ENCODE measurements at places on chromosomes 12 and 14.

DNA sequence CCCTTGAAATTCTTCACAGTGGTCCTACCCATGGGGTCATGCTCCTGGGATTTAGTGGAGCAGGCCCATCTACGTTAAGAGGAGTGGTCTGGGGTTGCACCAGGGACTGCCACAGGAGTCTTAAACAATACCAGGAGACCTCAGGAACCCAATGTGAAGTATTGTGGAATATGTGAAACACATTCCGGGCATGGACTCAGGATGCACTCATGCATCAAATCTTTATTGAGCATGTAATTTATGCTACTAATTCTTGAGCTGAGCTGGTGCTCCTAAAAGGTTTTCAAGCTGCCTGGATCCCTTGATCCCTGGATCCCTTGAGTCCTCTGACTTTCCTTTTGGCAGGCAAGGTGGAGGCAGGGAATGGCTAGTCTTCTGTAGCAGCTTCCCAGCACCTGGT is 8.8 kb downstream of the SERPINA10 start:
- no peak for DNase-seq

DNA sequence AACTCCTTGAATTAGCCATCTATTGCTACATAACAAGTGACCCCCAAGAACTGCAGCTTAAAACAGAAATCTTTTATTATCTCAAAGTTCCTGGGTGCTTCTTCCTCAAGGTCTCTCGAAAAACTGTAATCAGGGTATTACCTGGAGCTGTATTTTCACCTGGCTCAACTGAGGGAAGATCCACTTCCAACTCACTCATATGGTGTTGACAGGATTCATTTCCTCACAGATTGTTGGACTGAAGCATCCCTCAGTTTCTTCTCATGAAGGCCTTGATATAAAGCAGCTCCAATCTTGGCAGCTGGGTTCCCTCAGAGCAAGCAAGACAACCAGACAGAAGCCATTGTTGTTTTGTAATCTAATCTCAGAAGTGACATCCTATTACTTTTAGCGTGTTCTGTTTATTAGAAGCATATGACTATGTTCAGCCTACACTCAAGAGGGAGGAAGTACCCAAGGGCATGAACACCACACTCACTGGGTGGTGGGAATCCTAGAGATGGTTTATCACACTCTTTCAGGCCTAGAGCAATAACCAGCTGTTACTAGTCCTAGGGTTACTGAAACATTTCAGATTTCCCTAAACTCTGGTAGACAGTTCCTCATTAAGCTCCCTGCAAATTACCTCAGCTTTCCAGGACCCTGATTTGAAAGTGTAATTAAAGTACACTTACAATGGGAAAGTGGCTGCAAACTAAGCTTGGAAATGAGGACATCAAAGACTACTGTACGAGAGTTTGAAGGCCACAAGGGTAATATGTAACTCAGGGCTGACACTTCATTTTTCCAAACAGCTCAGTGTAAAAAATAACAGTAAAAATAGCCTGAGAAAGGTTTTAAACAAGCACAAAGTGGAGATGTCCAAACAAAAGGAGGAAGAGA is 222.2 kb downstream of the SEC23A start:
- no peak for DNase-seq

GRCh38 chr14:104536942-104537612 is 42.5 kb upstream of the C14orf180 start:
- DNase-seq = no peak

- no peak for DNase-seq
Measured at GRCh38 chr12:66030217-66030781, 100.3 kb downstream of the LLPH start.

GRCh38 chr12:117064596-117064995 is 34.6 kb downstream of the TESC start:
- DNase-seq = no peak

DNA sequence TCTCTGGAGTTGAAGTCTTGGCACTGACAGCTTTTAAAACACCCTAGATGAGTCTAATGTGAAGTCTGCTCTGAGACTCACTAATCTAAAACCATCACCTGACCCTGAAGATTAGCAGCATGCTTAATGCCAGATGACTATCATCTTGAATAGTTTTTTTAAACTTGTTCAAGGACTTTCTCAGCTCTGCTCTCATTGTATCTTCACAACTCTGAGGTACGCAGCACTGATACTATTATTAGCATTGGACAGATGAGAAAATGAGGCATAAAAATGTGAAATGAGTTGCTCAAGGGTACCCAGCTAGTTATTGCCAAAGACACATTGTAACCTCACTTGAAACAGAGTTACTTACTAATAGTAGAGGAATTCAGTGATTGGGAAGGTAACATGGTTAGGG is 4.8 kb downstream of the SLC38A1 start:
- no peak for DNase-seq

DNA sequence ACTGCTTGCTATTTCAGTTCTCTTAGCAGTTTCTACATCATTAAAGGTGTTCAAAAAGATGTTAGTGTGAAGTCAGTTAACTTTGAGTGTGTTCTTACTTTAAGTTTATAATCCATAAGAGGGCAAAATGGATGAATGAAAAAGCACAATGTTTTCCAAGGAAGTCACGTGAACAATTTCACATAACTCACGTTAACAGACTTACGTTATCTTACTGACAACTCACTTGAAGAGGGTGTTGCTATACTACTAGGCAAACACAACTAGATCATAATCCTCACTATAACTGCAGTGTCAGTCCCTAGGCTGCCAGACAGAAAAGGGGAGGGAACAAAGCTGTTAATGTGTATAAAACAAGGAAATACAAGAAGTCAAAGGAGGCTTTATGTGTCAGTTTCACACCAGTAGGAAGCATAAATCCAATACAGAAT is 6.4 kb downstream of the SLC2A13 start:
- no peak for DNase-seq

- DNase-seq = no peak
Measured at GRCh38 chr12:32248441-32249140, 141.9 kb downstream of the BICD1 start.

DNA sequence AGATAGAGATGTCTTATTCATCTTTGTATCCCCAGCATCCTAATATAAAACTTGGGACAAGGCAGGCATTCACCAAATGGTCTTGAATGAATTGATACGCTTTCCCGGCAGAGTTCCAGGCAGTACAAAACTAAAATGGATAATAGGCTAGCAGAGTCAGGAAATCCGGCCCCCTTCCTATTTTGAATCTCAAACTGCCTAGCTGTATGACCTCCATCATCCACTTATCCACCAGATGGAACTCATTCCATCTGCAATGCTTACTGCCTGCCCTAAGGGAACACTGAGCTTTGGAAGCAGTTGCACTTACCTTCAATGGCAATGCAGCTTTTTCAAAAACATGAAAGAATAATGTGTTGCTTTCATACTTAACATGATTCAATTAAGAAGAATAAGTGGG is 43.4 kb downstream of the BDKRB1 start:
- no peak for DNase-seq

- DNase-seq = no peak
Measured at GRCh38 chr12:111443586-111443985, 37.9 kb downstream of the SH2B3 start.

DNA sequence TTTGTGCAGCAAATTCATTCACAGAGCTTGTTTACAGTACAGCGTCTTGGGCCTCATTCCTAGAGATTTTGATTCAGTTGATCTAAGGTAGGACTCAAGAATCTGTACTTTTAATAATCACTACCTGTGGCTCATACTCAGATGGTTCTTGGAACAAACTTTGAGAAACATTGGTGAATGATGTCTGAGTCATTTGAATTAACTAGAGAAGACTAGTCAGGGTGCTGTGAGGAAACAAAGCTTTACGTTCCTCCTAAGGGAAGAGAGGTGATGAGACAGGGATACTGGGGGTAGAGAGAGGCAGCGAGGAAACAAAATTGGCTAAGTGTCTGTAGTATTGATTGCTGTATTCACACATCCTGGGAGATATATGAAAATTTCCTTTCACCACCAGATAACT is 109.4 kb downstream of the SLC15A5 start:
- DNase-seq = no peak

DNA sequence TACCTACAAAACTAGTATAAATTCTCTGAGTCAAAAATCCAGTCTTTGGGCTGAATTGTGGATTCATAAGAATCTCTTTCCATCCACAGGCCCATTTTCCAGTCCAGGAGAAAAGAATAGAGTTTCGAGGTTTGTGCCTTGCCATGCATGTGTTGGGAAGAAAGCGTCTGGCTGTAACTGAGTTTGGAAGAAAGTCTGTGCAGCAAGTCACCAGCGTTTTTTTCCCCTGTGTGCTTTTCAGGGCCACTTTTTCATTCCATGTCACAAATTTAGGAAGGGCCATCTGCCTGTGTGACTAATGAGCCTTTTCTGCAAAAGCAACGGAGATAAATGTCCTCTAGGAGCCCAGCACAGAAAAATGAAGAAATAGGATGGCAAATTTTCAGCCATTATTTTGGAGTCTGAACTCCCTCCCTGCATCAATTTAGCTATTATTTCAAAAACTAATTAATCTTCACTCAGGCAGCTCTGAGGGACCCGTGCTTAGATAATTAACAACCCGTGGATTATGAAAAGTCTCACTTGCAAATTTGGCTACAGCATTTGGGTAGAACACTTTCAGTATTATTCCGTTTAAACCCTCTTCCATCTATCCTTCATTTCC is 261.5 kb downstream of the SUDS3 start:
- DNase-seq = no peak

- no peak for DNase-seq
Measured at GRCh38 chr14:50831726-50832168, 785 bp upstream of the NIN start.

GRCh38 chr12:30880061-30880460 is 46.5 kb upstream of the TSPAN11 start:
- DNase-seq = no peak

GRCh38 chr12:5507401-5507935 is 75.6 kb downstream of the NTF3 start:
- no peak for DNase-seq

DNA sequence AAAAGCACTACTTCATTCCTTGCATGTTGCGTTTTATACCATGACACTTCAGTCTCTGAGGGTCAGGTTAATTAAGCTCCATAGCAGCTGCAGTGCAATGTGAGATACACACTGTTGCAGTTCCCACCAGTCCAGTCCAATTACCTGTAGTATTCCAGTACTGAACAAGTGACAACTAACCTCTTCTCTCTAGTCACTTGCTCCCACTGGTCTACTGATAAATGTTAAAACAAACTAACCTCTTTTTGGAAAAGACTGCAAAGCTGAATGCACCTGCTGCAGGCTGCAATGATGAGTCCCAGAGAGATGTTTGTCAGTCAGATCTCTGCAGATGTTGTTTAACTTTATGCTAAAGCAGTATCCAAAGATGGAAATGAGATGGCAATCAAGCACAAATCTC is 7.9 kb downstream of the NOVA1 start:
- no peak for DNase-seq

- no peak for DNase-seq
Measured at GRCh38 chr14:23514644-23514957, 37.0 kb downstream of the ZFHX2 start.

DNA sequence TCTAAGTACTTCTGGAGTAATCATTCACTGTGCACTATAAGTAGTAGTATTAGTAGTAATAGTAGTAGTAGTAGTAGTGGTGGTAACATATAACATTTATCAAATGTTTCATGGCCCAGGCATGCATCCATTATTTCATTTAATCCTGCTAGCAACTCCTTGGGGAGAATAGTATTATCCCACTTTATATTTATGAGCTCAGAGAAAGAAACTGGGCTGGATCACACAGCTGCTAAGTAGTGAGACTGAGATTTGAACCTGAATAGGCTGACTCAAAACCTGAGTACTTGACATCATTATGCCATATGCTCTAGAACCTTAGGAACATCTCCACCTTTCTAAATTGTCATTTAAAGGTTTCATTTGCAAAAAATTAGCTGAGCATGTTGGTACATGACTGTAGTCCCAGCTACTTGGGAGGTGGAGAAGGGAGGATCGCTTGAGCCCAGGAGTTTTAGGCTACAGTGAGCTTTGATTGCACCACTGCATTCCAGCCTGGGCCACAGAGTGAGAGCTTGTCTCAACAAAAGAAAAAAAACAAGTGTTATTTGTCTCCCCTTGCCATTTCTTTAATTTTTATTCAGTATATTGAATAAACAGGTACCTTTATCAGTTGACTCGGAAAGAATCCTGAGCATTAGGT is 11.4 kb upstream of the NID2 start:
- no peak for DNase-seq

GRCh38 chr12:89936631-89937030 is 228.0 kb upstream of the ATP2B1 start:
- no peak for DNase-seq

GRCh38 chr14:101359221-101360053 is 201.9 kb upstream of the DIO3 start:
- no peak for DNase-seq

DNA sequence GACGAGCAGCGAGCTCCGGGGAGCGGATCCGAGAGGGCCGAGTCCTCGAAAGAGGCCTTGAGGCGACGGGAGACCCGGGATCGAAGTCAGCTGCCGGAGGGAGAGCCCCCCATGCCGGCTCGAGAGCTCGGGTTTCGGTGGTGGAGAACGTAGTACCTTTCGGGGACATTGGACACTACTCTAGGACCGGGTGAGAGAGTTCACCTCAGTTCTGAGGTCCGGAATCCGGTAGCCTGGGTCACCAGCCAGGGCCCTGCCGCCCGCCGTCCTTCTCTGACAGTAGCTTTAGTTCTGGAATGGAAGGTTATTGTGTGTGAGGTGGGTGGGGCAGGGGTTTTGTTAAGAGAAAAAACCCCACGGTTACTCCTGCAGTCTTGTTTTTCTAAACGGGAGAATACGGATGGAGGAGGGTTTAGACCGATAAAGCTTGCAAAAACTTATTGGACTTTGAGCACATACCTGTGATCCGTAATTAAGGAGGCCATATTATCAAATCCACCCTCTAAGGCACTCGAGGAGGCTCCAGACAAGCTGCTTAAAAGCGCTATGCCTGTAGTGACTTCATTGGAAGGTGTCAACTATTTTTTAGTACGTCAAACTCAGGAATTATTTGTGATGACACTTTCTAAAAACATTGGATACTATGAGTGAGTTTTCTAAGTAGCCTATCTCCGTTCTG is 765 bp downstream of the SCYL2 start:
- no peak for DNase-seq

DNA sequence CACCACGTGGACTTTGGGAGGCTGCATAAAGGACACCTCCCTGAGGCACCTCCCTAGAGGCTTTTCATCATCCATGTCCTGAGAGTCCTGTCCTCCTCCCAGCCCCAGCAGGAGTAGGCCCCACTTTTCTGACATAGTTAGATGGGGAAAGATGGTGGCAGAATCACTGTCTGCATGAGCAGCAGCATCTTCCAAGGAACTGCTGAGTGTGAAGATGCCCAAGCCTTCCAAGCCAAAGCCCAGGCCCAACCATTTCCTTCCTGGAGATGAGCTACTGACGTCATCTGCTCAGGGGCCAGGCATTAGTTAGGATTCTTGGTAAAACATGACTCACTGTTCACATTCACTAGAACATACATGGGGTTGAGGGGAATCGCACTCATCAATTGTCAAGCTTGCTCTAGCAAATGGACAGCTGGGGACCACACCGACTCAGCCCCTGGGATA is 37.3 kb downstream of the VDR start:
- DNase-seq = no peak

DNA sequence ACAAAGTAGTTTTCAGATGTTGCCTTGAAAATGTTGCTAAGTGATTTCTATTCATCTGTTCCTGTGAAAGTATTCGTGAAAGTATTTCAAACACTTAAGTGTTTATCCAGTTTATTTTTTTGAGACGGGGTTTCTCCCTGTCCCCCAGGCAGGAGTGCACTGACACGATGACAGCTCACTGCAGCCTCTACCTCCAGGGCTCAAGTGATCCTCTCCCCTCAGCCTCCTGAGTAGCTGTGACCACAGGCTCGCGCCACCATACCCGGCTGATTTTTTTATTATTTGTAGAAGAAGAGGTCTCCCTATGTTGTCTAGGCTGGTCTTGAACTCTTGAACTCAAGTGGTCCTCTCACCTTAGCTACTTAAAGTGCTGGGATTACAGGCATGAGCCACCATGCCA is 1.7 kb downstream of the ZDHHC17 start:
- DNase-seq = no peak
